Inflammatory macrophage (primary cell): ENCODE measurements at places on chromosomes 5 and 9.

DNA sequence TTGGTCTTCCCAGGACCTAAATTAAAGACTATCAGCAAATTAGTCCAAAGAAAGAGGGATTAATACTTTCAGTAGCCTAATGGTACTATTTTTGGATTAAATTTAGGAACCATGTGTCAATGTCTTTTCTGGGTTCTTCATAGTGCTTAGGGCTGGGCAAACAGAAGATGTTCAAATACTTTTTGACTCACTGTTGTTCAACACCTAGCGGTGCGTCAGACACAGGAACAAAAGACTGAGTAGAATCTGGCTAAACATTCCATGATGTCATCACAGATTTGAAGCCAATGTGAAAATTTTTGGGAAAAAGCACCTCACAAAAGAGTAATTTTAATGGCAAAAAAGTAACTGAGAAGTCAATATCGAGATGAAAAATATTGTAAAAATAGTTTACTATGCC is 544.4 kb downstream of the EFNA5 start:
- no peak for DNase-seq

- DNase-seq = peak; percentile 69
Observed at GRCh38 chr5:132526290-132526973, 16.9 kb downstream of the IL5 start.

DNA sequence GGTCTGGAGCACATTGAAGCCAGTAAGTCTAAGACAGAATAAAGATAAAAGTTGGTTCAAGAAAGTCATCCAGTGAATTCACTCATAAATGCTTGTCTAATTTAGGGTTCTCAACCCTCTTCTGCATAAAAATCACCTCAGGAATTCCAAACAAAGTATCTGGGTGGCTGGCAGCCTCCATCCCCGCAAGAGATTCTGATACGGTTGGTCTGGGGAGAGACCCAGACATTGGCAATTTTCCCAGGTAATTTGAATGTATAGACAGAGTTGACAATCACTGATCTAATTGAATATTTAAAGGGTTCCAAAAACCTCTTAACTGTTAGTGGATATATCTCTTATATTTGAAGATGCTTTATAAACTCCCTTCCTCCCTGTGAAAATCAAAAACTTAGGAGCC is 14.9 kb downstream of the ADAMTSL1 start:
- DNase-seq = no peak

DNA sequence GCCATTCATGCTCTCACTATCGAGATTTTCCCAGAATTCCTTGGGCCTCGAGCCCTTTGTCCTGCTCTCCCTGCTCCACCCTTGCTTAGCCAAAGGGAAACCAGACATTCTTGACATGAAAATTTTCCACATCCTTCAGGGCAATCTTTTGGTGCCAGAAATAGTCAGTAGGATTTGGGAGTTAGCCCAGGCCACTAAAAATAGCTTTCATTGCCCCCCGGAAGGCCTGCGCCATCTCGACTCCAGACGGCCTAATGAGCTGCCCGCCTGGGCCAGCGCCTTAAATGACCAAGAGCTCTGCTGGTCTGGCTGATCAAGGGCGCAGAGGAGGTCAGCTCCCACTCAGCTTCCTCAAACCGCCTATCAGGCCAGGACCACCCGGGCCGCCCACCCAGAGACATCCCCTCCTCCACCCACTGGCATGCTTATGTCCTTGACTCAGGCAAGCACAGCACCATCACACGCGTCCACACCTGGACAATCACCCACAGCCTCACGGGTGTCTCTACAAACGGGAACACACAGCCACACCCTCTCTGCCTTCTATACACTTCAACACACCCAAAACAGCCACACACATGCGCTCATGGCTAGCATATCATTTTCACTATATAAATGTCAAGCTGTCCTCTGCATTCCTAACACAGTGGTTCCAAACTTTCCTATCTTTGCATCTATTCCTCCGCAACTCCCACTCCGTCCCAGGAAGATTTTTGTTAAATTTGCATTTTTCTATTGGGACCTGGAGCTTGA is 20.9 kb downstream of the DUSP1 start:
- no peak for DNase-seq

DNA sequence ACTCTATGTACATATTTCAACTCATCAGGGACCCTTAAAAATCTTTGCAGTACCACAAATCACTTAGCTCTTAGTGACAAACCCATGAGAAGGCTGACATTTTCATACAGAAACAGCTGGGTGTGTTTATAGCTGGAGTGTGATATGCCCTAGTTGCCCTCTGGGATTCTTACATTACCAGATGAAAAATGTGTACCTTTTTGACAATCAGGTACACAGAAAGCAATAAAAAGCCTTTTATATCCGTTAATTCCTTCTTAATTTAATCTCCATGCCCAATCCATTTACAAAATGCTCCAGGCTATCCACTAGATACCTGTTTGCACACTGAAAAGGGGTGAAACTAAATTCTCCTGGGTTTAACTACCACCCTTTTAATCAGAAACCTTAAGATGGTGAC is 222.9 kb downstream of the KIAA0825 start:
- no peak for DNase-seq

- no peak for DNase-seq
Observed at GRCh38 chr5:169862391-169862811, 117.9 kb downstream of the INSYN2B start.

GRCh38 chr9:15553528-15553898 is 670 bp downstream of the CCDC171 start:
- DNase-seq = no peak

DNA sequence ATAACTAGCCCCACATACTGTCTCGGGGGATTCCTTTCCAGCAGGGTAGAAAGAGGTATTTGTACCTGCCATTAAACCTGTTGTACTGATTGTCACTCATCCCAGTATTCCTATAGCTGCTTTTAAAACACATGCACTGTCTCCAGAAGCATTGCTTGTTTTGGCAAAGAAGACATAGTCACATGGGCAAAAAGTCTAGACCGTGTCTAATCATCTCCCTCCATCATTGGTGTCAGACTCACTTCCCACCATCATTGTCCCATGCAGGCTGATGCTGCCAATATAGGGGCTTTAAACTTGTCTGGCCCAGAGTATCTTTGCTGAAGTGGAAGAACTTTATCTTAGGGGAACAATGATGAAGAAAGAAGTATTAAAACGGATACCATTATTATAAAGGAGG is 12.6 kb downstream of the DNAJC21 start:
- DNase-seq = no peak

DNA sequence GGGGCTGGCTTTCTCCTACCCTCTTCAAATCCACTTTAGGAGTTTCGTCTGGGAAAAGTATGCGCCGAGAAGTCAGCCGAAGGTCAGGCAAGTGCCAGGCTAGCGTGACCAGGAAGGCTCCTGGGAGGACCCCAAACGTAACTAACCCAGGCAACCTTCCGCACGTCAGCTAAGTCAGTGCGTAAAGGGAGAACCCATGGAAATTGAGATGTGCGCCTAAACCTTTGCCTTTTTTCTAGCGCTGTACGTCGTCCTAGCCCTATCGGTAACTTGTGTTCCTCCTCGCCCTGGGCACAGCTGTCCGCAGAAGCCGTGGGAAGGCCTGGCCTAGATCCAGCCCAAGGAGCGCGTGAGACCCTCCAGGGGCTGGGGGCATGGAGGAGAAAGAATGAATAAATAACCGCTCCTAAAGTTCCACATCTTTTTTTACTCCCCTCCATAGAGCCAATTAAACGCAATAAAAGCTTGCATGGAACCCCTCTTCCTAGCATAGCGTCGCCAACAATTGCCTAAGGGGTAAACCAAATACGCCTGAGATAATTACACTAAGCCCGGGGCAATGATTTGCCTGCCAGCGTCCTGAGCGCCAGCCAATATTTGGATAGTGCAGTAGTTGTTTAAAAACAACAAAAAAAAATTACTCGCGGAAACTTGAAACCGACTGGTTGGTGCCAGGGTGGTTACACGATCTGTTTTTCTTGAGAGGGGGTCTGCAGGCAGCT is 4.0 kb upstream of the FOXB2 start:
- DNase-seq = no peak

GRCh38 chr9:115225459-115226116 is 107.6 kb upstream of the TNC start:
- no peak for DNase-seq
